Neural crest cell (in vitro differentiated cells): ENCODE measurements at places on chromosomes 2 and 18. TPM values are rescaled to one million over a fixed set of nuclear protein-coding genes. Genes with fewer than 3 reads are reported as not detected.
A peak's percentile ranks its signal among the peaks of the same experiment; 100 is the strongest.

The SLC25A52 gene
- not detected in 2 replicates for total RNA-seq

The UGP2 gene
- total RNA-seq, result 43.1 and 56.9 TPM in 2 replicates

The CCDC68 gene
- total RNA-seq, result not detected in 2 replicates

The DSG1 gene
- not detected in 2 replicates for total RNA-seq

The LRATD1 gene
- 3.0 and 3.6 TPM in 2 replicates for total RNA-seq

The CYP27C1 gene
- 10.1 and 10.2 TPM in 2 replicates for total RNA-seq

DNA sequence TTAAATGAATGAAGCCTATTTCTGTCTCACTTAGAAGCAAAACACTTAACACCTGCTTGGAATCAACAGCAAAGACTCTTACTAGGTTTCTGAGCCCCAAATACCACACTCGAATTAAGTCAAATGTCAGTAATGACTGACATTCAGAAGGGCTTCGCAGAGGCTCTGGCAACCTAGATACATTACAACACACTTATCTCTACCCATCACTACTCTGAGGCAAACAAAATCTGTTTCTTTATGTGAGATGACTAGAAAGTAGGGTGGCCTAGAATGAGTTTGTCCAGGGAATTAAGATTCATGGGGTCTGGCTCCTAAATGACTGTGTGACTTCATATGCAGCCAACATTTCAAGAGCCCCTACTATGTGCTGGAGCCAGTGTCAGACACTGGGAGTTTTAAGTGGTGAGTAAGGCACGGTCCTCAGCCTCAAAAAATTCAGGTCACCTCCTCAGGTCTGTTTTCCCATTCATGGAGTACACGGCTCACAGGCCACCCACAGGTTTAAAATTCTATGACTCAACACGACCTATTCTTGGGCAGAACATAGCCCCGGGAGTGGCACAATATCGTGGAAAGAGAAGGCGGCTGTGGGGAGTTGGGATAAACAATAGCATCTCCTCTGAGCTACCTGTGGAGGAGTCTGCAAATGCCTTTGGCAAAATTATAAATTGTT is 150.3 kb upstream of the ZFP36L2 start:
- DNase-seq, result no peak

GRCh38 chr18:3703732-3704176 is 253.8 kb downstream of the TGIF1 start:
- peak; percentile 56 for DNase-seq

DNA sequence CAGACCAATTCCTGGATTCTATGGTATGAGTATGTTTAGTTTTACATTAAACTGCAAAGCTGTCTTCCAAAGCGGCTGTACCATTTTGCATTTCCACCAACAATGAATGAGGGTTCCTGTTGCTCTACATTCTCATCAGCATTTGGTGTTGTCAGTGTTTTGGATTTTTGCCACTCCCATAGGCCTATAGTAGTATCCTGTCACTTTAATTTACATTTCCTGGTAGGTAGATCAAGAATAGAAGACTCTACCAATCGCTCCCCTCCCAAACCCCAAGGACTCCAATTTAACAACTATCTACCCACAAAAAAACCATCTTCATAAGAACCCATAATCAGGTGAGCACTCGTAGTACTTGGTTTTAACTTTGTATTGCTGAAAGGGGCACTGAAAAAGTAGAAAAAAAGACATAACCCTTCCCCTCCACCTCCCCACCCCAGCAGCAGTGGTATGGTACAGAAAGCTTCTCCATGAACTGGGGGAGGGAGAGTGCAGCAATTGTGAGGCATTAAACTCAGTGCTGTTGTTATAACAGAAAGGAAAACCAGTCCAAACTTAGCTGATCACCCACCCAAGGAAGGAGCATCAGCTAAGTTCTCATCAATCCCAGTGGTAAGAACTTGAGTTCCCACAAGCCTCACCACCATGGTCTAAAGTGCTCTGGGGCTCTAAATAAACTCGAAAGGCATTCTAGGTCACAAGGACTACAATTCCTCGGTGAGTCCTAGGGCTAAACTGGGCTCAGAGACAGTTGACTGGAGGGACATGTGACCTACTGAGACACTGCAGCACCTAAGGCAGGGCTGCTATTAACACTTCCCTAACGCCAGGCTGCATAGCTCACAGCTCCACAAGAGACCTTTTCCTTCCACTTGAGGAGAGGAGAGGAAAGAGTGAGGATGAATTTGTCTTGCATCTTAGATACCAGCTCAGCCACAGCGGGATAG is 35.5 kb upstream of the CYTIP start:
- DNase-seq, result no peak

DNA sequence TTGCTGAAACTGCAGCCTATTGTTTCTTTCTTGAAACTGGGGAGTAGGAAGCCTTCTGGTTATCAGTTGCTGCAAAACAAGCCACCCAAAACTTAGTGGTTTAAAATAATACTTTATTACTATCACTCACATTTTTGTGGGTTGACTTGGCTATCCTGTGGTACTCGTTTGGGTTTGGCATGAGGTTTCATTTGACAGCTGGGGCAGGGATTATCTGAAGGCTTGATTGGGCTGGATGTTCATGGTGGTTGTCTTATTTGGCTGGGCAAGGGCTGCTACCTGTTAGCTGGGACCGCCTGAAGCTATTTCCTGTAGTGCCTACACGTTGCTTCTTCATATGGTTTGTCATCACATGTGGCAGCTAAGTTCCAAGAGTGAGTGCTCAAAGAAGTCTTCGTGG is 122.3 kb downstream of the PLCL1 start:
- no peak for DNase-seq

- no peak for DNase-seq
Observed at GRCh38 chr2:45892757-45893156, 241.3 kb downstream of the PRKCE start.

- DNase-seq, result no peak
Observed at GRCh38 chr2:126496493-126496892, 159.5 kb upstream of the GYPC start.

DNA sequence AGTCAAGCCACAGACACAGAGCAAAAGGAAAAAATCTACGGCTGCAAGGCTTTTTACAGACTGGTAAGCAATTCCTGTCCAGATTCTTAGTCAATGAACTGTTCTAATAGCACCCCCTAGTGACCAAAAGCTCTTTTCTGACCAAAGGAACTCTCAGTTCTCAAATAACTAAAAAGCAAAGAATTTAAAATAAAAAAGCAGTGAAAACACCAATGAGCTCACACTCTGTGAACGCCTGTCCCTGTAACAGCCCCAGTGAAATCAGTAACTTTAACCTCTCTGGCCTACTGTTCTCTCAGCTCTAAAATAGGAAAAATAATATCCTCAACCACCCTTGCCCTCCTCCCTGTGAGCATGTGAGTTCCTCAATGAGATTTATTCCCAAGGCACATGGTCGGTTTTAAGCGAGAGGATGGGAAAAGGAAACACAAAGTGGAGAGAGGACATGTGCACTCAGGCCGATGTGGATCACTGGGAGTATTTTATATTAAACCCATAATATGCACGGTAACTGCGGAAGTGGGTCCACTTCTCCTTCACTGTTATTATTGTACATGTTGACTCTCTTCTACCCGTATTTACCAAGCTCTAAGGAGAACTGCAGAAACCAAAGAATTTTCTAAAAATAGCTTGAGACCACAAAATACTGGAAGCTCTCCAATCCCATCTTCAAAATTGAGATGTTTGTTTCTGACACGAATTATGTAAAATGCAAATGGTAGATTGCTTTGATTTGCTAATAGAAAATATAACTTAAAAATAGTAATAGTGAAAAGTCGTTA is 128.5 kb downstream of the STK39 start:
- DNase-seq, result peak; percentile 46

DNA sequence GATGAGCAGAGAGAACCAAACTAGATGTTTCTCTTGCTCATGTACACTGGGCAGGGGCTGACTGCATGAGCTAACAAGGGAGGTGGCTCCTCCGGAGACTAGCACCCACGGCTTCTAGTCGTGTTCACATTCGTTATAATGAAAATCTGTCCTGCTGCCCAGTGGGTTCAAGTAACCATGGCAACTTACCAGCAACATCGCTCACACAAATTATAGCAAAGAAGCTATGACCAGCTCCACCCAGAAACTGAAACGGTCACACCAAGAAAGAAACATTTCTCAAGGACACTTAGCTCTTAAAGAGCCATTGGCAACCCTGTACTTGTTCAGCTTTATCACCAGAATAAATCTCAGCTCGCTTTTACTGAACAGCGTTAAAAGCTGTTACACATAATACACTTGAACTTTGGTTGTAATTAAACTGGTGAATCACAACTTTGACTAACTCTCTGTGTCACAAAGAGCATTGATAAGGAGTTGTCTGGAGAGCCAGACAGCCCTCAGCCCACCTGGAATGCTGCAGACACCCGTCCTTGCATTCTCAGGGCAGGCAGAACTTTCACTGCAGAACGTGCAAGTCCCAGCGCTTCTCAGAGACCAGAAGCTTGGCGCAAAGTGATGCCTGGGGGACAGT is 141.2 kb downstream of the PID1 start:
- DNase-seq, result no peak

DNA sequence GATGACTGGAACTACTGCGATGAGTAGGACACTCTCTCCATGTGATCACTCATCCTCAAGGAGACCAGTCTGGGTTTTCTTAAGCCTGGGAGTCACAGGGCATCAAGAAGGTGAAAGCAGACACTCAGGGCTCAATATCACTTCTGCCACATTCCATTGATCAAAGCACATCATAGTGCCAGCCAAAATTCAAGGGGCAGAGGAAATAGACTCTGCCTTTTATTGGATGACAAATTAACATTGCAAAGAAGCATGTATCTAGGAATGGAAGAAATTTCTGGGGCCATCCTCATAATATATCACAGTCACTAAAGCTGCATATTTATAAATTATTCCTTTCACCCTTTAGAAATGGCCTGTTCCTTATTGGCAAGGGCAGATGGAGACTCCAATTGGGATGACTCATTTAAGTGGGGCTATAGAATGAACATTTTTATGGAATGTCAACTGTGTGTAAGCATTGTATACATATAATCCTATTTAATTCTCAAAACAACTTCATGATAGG is 114.8 kb upstream of the CDC42EP3 start:
- no peak for DNase-seq

GRCh38 chr2:3470856-3471737 is 48.2 kb downstream of the ADI1 start:
- no peak for DNase-seq

DNA sequence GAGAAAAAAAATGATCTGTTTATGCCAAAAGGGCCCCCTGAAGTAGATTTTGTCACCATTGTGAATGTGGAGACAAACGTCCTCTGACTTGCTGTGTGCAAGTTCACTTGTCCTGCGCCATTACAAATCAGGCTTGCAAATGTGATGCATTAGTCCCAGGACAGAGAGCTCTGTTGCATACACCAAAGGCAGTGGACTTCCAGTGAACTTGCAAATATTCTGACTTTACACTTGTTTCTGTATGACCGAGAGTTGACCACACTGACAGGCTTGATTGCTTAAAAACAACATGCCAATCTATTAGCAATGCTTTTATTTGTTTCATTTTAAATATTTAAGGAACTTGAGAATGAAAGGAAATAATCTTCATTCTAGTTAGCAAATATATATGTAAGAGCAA is 293.2 kb downstream of the PLCL1 start:
- DNase-seq, result no peak

GRCh38 chr2:141440072-141440635 is 690.7 kb downstream of the LRP1B start:
- no peak for DNase-seq

- no peak for DNase-seq
Observed at GRCh38 chr18:79460481-79461300, 65.0 kb downstream of the NFATC1 start.

GRCh38 chr2:215722986-215723630 is 287.2 kb upstream of the FN1 start:
- no peak for DNase-seq

DNA sequence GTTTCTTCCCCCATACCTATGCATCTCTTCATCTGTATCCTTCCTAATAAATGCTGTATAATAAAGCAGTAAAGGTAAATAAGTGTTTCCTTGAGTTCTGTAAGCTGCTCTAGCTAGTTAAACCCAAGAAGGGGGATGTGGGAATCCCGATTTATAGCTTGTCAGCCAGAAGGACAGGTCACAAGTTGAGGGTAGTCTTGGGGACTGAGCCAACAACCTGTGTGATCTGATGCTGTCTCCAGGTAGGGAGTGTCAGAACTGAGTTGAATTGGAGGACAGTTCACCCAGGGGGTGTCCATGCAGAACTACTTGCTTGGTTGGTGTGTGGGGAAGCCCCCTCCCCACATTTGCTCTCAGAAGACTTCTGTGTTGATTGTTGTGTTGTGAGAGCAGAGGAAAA is 112.4 kb downstream of the LDLRAD4 start:
- no peak for DNase-seq

GRCh38 chr2:219645631-219646527 is 18.4 kb downstream of the SLC4A3 start:
- DNase-seq, result no peak

DNA sequence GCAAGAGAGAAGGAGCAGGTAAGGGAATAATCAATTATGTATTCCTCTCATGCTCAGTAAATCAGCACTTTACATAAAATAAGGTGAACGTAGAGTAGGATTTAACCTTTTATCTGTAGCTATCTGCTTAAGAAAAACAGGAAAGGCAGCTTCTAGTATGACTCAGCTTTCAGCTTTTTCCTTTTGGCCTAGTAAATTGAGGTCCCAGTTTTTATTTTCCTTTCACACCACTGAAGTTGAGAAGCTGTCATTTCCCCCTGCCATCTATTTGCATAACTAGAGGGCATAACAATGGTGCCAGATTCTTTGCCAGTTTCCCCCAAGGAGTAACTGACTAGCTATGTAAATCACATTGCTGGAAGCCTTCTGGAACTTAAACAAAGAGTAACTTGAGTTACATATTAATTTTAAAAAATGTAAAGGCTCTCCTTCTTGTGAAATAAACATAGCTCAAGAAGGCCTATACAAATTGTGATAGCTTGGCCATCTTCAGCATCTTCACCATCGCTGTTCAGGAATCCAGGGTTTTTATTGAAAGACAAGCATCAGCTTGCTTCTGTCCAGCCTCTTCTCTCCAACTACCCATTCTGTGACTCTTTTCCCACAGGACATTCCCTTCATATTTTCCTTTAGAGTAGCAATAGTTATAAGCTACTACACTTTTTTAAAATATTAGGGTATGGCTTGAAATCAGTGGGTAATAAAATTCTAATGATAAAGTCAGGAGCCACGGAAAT is 97.0 kb downstream of the KYNU start:
- DNase-seq, result no peak

GRCh38 chr2:55391155-55391554 is 28.5 kb downstream of the CCDC88A start:
- no peak for DNase-seq

DNA sequence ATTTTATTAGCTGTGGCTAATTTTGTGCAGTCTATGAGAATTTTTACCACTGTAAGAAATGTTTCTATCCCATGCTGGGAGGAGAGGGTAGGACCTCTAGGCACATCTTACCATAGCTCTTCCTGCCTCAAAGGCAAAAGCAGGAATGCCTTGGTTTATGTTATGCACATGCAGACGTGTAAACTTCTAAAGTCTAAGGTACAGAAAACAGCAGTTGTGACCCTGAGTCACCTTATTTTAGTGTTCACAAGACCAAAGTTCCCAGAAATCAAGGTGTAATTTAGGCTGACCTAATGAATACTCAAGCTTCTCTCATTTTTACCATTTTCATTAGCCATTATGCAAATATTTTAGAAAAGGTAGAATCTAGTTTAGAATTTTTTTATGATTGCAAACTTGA is 15.4 kb upstream of the WIPF1 start:
- DNase-seq, result no peak
